Endodermal cell (in vitro differentiated cells): ENCODE measurements at places on chromosomes 7 and 10. TPM values are rescaled to one million over a fixed set of nuclear protein-coding genes. Genes with fewer than 3 reads are reported as not detected.
A peak's percentile ranks its signal among the peaks of the same experiment; 100 is the strongest.

PNLIPRP3 gene
- total RNA-seq: not detected in 3 replicates

STEAP1 gene
- total RNA-seq: 1.2 to 3.8 TPM (median 2.5 TPM) in 3 replicates

CDH23 gene
- total RNA-seq: 1.8 to 4.2 TPM (median 2.5 TPM) in 3 replicates

PRDX3 gene
- 152 and 153 TPM in 2 replicates for total RNA-seq

FFAR4 gene
- total RNA-seq: not detected in 2 replicates

NUTM2E gene
- 0.35 and 0.63 TPM in 2 replicates for total RNA-seq

C10orf67 gene
- not detected in 2 replicates for total RNA-seq

C7orf33 gene
- total RNA-seq: not detected in 2 replicates

SFRP5 gene
- total RNA-seq: 1.3 and 1.8 TPM in 2 replicates

HOXA9 gene
- total RNA-seq: not detected in 3 replicates

GRCh38 chr10:72295330-72295910 lies 21.7 kb downstream of the DDIT4 start:
- no peak for DNase-seq

DNA sequence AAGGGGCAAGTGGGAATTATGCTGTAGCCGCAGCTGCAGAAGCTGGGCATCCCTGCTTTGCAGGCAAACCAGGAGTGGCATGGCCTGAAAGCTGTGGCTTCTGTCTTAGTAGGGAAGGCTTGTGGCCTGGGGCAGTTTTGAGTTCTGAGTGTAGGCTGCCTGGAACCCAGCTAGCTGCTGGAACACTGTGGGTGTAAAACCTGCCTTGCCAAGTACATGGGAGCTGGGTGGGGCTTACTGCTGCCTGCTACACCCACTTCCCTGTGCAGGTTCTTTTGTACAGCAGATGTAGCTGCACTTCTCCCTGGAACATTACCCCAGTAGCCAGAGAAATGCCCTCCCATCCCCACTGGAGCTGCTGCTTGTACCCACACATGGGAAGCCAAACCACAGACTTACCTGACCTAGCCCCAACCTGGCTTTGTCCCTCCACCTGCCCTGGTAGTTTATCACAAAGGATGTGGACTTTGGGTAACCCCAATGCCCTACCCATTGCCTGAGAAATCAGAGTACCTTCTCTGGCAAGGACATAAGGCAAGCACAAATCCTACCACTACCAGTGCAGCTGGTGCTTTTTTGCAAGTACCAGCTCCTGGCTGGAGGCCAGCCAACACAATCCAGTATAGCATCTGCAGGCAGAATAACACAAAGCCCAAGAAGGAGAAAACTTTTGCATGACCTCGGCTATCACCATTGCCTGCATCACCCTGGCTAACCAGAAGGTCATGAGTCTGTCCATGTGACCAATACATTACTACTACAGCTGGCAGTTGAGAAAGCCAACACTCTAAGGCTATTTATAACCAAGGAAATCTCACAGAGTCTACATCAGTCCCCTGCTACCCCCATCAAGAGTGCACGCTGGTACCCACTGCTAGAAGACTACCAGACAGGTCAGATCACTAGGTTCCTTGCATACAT lies 26.5 kb upstream of the PPP1R3A start:
- no peak for DNase-seq

DNA sequence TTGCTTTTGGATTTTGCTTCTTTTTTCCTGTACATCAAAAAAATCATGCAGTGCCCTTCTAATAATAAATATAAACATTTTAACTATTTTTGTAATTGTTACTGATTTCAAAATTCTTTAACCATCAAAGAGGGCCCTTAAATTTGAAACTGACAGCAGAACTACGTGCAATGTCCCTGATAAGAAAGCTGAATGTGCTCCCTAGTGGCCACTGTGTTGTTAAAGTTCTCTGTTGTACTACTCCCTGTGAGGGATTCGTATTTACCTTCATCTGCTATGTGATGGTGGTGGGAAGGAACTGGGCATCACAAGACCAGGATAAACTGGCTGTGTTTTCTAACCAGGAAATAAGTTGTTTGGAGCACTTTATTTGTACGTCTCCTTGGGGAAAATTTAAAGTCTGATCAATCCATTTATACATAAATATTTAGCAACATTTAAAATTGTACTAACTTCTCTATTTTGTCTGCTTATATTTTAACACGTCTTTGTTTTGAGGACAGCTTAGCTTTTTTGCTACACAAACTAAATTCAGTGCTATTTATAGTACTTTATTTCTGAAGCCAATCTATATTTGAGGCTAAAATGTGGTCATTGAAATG lies 322.4 kb downstream of the HGF start:
- DNase-seq: peak; percentile 57

DNA sequence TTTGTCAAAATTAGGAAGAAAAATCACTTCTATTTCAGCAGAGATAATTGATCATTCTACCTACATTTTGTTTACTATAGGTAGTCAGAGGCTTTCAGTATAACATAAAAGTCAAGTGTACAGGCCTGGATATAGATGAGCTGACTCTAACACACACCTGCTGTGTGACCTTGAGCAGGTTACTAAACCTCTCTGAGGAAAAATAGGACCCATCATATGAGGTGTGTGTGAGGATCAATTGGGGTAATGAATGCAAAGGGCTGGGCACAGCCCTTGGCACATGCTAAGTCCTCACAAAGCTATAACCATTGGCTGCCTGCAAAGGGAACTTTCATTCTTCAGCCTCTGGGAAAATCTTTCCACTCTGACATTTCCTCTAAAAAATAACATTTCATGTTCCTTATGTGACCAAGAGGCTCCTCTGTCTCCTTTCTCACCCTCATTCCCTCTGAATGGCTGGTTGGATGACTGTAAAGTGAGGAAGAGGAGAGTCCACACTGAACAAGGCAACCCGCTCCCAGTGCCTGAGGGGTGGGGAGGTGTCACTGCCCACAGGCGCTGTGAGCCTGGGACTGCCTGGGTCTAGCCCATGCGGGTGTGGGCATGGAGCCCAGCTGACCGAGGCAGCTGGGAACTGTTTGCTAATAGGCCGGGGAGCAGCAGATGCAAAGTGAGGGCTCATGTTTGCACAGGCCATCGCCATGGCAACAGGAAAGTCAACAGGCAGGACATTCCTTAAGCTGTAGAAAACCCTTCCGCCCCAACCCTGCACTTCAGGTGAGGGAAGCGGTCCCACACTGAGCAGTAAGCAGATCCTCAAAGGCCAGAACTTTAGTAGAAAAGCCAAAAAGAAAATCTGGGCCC lies 36.8 kb downstream of the MYOF start:
- DNase-seq: peak; percentile 98

- DNase-seq: peak; percentile 84
Observed at GRCh38 chr7:76318488-76319353, 16.2 kb downstream of the HSPB1 start.

- no peak for DNase-seq
Observed at GRCh38 chr7:608361-608760, 88.7 kb upstream of the PDGFA start.

GRCh38 chr10:3889961-3890522 lies 105.0 kb upstream of the KLF6 start:
- no peak for DNase-seq

- no peak for DNase-seq
Observed at GRCh38 chr7:47582764-47583738, 1.1 kb upstream of the TNS3 start.

DNA sequence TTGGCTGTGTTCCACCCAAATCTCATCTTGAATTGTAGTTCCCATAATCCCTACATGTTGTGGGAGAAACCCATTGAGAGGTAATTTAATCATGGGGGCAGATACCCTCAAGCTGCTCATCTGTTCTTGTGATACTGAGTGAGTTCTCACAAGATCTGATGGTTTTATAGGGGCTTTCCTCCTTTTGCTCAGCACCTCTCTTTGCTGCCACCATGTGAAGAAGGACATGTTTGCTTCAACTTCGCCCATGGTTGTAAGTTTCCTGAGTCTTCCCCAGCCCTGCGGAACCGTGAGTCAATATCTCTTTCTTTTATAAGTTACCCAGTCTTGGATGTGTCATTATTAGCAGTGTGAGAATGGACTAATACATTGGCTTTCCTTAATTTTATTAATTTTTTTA lies 527.8 kb downstream of the MDFIC start:
- no peak for DNase-seq

- DNase-seq: no peak
Observed at GRCh38 chr10:31341552-31341951, 22.5 kb downstream of the ZEB1 start.

DNA sequence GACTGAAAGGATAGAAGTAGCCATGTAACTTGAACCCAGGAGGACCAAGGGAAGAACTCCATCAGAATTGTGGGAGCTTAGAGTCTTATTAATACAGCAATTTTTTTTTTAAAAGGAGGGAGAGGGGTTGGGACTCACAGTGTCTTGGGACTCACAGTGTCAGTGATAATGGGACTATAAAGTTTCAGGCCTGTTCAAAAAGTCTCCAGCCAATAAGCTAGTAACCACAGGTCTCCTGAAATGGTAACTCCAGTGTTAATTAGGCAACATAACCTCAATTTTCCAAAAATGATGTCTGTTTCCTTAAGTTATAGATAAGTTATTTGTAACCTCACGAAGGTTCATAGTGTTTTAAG lies 2.4 kb upstream of the HNRNPH3 start:
- DNase-seq: no peak

- no peak for DNase-seq
Observed at GRCh38 chr10:13788711-13789447, 202.1 kb downstream of the PRPF18 start.

DNA sequence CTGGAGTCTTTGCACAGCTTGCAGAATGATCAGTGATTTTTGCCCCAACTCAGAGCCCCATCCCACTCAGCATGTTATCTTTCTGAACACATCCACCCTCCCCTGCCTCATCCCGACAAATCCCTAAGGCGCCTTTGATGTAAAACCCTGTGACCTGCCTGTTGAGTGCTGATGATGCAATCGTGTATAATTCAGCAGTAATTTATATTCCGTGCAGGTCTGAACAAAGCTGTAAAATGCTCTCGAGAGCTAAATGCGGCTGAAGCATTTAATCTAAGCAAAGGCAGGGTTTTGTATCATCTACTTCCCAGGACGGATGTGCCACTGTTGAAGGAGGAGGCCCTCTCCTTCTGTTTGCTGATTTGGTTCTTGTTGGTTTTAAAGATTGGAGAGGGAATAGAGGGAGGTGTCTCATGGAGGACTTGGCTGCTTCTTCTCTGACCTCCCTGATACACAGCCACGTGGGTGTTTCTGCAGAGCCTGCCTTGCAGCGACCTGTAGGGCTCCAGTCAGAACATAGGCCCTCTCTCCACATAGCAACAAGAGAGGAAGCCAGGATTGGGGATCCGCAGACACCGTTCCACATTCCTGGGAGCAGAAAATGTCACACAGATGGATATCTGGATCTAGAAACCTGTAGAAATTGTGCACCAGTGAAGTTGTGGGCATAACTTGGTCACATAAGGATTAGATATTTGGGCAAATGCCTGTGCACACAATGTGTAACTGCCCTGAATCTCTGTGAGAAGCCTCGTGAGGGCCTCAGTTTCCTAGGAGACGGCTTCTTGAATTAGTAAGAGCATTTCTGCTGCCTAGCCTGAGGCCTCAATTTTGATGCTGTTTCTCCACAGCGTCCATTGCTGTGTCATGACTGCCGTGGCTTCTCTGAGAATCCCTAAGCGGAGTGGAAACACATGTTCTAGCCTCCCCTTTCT lies 90.2 kb upstream of the AGK start:
- DNase-seq: no peak

- no peak for DNase-seq
Observed at GRCh38 chr7:36127075-36127740, 25.8 kb upstream of the EEPD1 start.

- DNase-seq: no peak
Observed at GRCh38 chr10:27564880-27565279, 60.8 kb downstream of the RAB18 start.

DNA sequence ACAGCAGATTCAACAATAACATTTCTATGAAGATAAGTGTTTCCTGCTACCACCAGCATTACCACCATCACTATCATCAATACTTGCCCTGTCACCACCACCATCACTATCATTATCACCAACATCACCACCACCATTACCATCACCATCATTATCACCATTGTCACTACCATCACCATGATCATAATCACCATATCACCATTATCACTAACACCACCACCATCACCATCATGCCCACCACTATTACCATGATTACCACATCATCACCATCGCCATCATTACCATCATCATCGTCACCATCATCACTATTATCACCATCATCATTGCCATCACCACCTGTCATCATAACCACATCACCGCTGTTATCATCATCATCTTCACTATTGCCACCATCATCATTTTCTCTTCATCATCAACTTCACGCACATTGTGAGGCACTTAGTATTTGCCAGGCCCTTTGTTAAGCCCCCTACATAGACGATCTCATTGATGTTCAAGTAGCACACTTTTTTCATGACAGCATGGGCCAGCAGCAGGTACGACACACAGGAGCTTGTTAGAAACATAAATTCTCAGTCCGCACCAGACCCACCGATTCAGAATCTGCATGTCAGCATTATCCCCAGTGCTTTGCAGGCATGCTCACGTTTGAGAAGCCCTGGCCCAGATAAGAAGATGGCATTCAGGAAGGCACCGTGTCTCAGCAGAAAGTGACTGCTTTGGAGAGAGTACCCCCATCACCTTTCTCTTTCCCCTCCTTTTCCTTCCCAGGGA lies 161.1 kb downstream of the ADAM12 start:
- no peak for DNase-seq

DNA sequence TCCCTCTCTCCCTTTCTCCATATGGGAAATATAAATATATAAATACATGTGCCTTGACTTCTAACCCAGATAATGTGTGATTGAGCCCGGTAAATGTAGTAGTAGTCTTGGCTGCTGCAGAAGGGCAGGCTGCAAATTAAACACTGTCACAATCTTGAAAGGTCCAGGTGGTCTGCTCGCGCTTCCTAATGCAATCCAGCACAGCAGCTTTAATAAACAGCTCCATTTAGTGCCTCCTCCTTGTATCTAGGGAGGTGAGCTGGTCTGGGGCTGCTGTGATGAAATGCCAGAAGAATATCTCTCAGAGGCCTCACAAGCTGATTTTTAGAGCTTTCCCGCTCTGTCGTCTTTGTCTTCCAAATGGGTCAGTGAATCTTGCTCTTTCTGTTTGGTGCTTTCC lies 782 bp downstream of the POU6F2 start:
- DNase-seq: peak; percentile 49

DNA sequence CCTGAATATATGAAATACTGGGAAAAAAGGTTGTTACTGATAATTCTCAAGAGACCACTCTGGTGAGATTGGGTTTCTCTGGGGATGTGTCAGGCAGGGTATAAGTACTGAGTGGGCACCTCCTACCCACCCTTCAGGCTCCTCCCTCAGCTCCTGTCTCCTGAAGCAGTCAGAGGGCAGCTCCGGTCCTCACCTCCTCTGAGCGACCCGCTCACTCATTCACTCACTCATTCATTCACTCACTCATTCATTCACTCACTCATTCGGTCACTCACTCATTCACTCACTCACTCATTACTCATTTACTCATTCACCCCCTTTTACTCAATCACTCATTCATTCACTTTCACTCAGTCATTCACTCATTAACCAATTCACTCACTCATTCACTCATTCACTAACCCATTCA lies 6.9 kb upstream of the PFKP start:
- DNase-seq: no peak

DNA sequence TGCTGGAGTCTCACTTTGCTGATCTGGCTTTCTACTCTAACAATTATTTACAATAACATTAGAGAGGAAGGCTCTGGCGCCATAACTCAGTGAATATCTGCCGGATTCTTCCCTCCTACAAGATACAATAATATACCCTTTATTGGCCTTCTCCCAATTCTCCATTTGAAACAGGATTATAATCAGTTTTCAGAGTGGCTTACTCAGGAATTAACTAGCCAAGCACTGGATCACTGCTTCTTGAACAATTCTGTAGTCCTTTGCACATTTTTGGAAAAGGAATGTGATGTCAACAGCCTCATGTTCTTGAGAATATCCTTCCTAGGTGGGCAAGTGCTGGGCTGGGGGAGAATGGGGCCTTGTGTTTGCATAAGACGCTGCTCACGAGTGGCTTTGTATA lies 125.9 kb downstream of the HIPK2 start:
- no peak for DNase-seq
